ENCODE measurements at places on chromosomes 7 and 10.

DNA sequence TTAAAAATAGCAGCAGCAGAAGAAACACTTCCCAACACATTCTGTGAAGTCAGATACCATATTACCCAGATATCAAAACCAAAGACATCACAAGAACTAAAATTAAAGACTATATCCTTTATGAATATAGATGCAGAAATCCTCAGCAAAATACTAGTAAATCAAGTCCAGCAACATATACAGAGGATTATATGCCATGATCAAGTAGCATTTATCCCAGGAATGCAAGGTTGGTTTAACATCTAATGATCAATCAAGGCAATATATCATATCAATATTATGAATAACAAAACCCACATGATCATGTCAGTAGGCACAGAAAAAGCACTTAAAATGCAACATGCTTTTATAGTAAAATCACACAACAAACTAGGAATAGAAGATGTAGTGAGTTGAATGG lies 88.1 kb downstream of the RPS24 start:
- DNase-seq, result no peak

DNA sequence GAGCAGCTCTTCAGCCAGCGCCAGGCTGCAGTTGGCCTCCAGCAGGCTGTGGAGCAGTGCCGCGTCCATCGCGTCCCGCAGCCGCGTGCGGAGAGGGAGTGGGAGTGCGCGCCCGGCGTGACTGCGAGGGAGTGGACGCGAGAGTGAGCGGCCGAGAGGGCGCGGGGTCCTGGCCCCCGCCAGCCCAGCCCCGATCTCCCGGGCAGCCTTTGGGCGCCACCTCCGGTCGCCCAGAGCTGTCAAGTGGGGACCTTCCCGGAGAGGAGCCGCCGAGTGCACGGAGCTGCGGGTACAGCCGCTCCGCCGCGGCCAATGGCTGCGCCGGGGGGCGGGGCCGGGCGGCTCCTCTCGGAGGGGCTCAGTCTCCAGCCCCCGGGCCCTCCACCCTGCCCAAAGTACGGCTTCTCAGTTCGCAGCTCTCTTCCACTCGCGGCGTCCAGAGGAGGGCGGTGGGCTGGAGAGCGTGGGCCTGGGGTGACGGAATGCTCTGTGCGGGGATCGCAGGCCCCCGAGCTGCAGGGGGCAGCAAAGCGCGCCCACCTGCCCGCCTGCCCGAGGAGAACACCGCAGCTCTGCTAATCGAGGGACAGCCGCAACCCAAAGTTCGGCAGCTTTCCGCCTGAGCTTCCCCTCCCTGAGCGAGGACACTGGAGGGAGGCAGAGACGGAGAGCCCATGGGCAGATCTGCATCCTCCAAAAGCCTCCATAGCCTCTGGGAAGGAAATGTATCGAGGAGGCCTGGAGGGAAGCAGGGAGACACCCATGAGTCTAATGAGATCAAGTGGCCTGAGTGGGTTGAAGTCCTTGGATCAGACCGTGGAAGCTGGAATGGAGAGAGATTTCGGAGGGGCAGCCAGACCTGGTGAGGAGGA lies at the start of gene CRHR2:
Gene CRHR2 (minus strand): TSS at position 245 of the 872 bp plus-strand sequence. CDS start 176 bp downstream, at position 69.
- DNase-seq, result peak; percentile 36

DNA sequence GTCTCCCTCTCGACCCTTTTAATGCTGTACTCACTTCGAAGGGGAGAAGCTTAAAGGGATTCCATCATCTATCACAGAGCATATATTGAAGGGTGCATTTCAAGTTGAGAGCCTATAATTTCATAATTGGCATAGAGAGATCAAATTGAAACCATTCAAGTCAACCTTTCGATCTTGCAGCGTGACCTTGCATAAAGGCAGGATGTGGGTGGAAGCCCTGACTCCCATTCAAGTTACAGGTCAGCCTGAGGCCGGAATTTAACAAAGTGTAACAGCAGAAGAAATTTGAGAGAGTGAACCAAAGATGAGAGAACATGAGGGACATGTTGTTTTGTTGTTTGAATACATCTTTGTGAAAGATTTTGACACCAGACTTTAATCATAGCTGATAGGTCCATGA lies 195.3 kb upstream of the TPK1 start:
- DNase-seq, result no peak

DNA sequence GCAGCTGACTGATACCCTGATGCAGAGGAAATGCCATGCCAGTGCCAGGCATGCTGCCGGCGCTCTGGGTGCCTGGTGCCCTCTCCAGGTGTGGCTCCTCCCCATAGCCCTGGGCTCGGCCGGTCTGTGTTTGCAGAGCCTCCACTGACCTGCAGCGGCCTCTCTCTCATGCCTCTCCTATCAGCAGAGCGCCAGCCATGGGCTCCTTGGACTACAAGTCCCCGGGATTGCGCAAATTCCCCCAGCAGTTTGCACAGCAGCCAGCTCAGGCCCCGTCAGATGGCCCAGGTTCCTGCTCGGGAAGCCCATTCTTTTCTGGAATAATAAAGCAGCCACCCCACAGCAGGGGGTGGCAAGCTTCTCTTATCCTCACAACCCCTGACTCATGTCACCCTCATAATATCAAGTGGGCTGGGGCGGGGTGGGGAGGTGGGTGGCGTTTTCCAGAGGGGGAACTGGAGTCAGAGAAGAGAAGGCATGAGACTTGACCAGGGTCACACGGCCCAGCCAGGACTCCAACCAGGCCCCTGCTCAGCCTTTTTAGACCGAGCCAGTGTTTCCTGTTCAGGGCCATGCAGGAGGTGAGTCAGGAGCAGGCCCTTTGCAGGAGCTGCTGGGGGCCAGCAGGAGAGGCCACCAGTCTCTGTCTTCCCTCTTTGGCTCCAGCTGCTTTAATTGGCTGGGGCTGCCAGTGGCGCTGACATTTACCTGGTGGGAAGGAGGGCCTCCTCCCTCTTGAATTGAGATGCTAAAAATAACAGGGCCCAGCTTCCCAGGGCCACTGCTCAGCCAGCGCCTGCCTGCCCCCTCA lies 58.6 kb downstream of the ZMIZ1 start:
- DNase-seq, result no peak

DNA sequence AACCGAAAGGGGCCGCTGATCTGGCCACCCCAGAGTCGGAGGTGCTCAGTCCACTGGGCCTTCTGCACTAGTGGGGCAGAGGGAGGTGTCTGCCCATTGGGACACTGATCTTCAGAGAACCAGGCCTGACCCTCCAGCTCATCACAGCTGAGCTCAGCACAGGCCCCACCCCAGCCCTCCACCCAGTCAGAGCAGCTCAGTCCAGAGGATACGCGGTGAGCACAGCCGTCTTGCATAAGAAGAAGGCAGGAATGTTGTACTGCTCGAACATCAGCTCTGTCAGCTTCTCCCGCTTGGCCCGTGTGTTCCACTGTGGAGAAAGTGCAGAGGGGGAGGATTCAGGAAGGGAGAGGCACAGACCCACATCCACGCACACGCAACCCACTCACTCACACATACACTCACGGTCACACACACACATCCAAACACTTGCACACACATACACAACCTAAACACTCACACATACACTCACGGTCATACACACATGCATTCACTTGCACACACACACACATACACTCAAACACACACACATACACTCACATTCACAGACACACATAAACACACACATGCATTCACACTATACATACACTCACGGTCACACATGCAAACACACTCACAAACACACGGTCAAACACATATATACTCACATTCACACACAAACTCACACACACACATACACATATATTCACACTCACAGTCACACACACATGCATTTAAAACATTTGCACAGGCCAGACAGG lies 6.3 kb downstream of the ACTL6B start:
- no peak for DNase-seq

- DNase-seq, result no peak
These were observed 75.0 kb downstream of the PDGFA start for GRCh38 chr7:444606-445005.

DNA sequence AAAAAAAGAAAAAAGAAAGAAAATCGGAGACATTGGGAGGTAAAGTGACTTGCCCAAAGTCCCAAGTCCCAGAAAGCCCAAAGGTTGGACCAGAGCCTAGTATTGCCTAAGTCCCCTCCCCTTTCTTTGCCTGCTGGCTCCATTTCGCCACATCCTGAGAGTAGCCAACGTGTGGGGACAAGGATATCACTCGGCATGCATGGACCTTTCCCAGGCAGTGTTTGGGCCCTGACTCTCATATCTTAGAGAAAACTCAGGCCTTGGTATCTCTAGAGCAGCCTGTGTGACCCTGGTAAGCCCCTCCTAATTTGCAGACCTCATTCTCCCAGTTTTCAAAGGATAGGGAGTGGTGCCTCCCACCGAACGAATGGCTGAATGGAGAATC lies 294.2 kb upstream of the ZMIZ1 start:
- DNase-seq, result no peak

GRCh38 chr7:120799813-120800475 lies 58.0 kb downstream of the TSPAN12 start:
- no peak for DNase-seq

DNA sequence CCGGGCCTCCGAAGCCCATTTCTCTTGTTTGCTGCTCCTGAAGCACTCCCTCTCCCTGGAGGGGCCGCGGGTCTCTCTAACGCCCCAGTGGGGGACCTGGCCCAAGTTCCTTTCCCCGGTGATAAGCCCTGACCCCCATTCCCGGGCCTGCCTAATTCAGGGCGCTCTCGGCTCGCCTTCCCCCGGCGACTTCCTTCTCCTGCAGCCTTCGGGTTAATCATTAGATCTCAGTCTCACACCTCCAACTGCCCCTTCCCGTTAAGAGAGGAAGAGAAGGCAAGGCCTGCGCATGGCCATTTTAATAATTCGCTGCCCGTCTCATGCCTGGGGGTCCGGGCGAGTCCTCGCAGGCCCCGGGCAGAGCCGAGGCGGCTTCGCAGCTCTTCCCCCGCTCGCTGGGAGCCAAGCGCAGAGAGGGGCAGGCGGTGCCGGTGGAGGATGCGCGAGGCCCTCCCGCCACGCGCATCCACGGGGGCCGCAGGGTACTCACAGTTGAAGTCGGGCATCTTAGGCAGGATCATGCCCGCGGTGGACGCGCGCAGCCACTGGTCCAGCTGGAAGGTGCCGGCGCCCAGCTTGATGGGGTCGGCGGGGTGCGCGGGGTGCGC lies 1.2 kb downstream of the MNX1 start:
- DNase-seq, result no peak

GRCh38 chr7:2886900-2887299 lies 42.8 kb upstream of the GNA12 start:
- peak; percentile 43 for DNase-seq

DNA sequence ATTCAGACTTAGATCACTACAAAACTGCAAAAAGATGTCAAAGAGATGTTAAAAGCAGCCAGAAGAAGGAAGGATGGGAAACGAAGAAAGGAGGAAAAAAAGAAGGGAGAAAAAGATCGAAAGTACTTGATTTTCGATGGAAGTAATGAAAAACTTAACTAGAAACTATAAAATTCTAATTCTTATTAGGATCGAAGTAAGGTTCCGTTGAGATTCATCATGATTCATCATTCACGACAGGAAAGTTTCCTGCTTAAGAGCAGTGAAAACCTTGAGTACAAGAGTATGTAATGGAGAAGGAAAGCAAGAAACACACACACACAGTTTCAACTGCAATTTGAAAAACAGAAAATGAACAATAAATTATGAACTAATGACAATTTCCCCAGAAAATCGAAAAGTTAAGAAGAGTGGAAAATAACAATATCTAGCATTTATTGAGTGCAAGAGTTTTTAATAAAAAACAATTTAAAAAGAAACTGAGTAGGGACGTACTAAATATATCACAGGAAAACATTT lies 1.1 kb upstream of the ING3 start:
- no peak for DNase-seq

DNA sequence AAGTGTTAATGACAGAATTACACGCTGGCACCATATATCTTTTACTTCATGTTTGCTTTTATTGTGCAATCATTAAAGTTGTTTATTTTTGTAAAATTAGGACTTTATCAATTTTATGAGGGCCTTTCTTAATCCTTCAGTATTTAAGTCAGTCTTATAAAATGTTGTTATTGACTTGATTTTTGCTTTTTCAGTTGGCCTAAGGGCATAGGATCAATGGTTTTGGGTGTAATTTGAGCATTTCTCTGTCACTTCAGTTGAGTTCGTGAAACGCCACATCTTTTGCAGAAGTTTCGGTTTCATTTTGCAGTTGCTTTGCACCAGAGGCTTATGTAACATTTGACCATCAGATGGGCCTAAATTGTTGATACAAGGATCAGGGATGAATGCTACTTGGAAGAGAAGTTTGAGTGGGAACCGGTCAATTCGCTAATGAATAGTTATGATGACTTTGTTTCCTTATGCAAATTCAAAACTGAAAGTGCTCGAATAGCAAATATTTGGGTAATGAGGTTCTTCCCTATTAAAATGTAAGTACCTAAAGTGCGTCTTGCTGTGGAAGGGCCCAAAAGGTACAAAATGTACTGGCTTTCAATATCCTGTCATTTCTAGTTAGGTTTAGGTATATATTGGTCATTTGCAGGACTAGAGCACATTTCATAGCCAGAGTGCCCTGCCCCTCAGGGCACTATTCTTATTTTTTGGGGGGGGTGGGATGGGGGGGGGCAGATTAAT lies 340.9 kb downstream of the LRMDA start:
- no peak for DNase-seq

- DNase-seq, result no peak
These were observed 349.4 kb downstream of the GATA3 start for GRCh38 chr10:8403711-8404371.

- DNase-seq, result no peak
These were observed 192.4 kb downstream of the PTN start for GRCh38 chr7:137151041-137151689.

GRCh38 chr10:61244261-61244775 lies 208.9 kb downstream of the TMEM26 start:
- DNase-seq, result no peak

- DNase-seq, result no peak
These were observed 103.9 kb downstream of the AASS start for GRCh38 chr7:122040147-122040546.

DNA sequence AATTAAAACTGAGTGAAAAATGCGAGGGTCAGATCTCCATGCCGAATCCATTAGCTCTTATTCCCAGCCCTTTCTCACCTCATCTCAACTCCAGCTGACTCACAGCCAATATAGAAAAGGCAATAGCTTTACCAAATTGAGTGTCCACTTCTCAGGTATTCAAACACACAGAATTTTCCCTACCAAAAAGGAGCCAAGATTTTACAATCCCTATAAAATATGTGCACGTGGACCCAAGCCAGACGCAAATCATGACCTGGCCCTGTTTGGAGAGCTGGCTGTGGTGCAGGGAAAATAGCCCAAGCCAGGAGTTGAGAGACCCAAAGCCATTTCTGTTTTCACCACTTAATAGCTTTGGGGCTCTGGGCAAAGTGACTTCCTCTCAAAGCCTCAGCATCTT lies 379.7 kb upstream of the AUTS2 start:
- no peak for DNase-seq

- no peak for DNase-seq
These were observed 400.3 kb downstream of the RPS24 start for GRCh38 chr10:78433766-78434535.

- DNase-seq, result no peak
These were observed 241.5 kb downstream of the WDR37 start for GRCh38 chr10:1297566-1298301.

Data from stimulated activated CD4-positive, alpha-beta T cell treated with anti-CD3 and anti-CD28 coated beads, Interleukin-4, amount 100 ng/mL, for 1 hour (primary cell).